ENCODE measurements at places on chromosomes 5 and 9. TPM values are rescaled to one million over a fixed set of nuclear protein-coding genes. Genes with fewer than 3 reads are reported as not detected.

DNA sequence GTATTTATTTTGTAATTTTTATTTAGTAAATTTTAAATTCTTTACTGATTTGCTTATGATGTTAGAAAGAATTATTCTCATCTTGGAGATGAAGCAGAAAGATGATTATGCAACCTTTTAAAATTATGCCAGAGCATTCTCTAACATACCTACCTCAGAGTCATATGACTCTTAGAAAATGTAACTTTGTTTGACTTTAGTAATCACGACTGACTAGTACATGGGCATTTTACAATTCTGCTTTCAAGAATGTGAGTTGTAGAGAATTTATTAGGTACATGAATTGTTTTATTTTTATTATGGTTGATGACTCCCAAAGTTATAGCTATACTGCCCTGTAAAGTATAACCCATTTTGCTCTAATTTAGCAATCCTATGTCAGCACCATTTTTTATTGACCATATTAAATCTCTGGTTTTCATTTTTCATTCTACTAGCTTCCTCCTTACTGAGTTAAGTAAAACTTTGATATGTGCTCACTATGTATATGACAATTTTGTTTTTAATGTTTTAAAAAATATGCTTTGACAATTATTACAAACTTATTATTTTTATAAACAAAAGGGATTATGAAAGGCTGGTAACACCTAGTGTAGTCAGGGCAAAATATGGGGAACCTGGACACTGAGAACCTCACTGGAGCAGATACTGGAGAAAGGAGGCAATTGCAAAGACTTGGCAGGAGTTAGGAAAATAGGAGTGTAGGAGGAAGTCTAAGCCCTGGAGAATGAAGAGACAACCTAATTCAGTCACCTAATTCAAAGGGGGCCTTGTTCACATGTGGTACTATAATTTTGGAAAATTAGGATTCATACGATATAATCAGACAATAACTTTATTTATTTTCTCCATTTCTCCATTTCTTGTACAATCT, 249.7 kb upstream of the DAB2 start:
- no peak for DNase-seq

DNA sequence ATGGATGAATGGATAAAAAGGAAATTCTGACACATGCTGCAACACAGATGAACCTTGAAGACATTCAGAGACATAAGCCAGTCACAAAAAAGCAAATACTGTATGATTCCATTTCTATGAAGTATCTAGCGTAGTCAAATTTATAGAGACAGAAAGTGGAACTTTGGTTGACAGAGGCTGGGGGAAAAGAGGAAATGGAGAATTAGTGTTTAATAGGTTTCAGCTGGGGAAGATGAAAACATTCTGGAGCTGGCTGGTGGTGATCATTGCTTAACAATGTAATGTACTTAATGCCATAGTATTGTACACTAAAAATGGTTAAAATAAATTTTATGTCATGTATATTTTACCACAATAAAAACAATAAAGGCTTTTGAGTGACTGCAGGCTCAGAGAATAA, 24.2 kb downstream of the PPIC start:
- no peak for DNase-seq

- no peak for DNase-seq
These were observed 93.9 kb downstream of the YTHDC2 start for GRCh38 chr5:113607361-113607760.

EIF4E1B gene
- not detected for total RNA-seq

DNA sequence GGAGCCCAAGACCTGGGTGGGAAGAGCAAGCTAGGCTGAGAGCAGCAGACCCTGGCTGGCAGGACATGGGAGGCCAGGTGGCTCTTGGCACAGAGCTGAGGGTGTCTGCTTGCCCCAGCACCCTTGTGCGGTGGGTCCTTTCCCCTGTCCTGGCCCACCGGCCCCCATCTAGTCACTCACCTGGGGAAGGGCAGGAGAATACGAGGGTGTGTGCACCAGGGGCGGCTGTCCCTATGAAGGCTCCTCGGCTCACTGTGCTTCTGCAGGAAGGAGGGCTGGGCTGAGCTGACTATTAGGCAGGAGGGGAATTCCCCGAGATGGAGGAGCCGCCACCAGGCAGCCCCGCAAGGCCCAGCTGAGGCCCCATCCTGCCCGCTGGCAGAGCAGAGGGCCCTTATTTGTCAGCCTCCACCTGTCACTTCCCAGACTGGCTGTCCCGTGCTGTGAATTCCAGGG, 6.1 kb upstream of the TNIP1 start:
- DNase-seq = no peak

GRCh38 chr9:114397219-114397847, 9.6 kb upstream of the AKNA start:
- no peak for DNase-seq

- no peak for DNase-seq
These were observed 36.2 kb downstream of the VAV2 start for GRCh38 chr9:133955821-133956411.

GFPT2 gene
- total RNA-seq = 136 TPM

PPP2R2B gene
- total RNA-seq = 9.5 TPM

C5 gene
- total RNA-seq = 12.2 TPM

SPTAN1 gene
- total RNA-seq = 324 TPM

ANXA2R gene
- 5.3 TPM for total RNA-seq

DNA sequence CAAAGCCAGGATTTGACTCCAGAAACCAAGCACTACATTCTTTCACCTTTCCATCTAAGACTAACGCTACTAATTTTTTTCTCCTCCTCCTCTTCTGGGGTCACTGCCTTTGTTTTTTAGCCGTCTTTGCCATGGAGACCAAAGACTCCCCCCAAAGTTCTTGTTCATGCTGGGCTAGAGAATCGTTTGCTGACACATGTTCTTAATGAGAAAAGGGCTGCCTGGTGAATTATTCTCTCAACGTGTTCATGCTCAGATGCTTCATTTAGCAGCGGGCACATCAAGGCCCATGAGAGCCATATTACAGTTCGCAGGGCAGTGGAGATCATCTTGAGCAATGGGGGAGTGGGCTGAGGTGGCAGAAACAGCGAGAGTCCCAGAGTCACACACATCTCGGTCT, 134.9 kb downstream of the SLIT3 start:
- DNase-seq = no peak

PKD2L2 gene
- not detected for total RNA-seq

DNA sequence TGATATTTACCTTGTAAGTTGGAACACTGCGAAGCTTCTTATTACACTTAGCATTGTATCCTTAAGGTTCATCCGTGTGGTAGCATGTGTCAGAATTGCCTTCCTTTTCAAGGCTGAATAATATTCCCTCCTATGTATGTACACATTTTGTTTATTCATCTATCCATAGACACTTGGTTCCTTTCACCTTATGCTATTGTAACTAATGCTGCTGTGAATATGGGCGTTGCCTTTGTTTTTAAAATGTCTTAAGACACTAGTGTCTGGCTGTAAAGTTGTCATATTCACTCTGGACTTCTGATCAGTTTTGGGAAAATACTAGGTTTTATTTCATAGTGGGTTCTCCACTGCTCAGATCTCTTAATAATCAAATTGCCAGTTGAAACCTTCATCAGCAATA, 383.3 kb upstream of the PRR16 start:
- DNase-seq = no peak

DNA sequence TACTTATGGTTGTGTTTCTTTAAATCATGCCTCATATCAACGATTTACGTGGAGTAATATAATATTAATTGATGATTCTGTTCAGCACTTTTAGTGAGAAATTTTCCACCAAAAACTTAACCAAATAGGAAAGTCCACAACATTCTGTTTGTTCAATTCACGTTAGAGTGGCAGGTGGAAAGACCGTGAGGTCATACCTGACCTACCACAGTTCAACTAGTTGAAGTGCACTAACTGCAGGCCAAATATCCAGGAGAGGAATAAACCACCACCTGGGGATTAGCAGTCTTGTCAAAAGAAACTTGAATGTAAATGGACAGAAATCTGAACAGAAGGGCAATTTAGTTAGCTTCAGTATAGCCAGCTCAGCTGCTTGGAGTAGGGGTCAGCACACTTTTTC, 577.7 kb downstream of the KIF4B start:
- DNase-seq = no peak

DNA sequence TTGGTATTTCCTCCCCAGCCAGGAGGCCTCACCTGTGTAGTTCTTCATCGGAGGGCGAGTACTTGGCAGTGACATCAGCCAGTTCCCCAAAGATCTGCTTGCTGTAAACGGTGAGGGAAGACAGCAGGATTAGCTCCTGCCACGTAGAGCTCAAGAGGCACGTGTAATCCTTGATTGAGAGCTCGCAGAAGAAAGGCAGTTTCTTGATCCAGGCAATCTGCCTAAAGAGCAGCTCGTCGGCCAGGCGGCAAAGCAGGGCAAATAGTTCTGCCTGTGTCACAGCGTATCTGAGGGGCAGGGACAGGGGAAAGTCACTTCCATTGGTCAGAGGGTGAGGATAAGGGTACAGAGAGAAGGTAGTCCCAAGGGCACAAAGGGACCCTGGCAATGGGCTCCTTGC, 28.6 kb upstream of the NR5A1 start:
- DNase-seq = no peak

GRCh38 chr5:15500325-15501001, 483 bp downstream of the FBXL7 start:
- peak; percentile 38 for DNase-seq

DNA sequence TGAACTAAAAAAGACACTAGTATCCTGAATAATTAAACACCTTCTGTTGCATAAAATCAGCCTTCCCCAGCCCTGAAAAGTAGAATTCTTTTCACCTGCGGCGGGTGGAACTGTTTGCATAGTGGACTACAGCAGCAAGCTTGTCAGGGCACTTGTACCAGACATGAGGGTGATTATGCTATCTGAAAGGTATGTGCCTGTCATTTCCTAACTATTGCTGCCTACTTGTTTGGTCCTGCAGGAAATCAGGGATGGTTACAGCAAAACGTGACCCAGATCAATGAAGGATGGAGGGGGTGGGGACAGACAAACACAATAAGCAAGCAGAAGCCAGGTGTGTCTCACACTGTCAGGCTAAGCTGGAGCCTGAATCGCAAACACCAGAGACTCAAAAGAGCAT, 385.6 kb downstream of the MLLT3 start:
- no peak for DNase-seq

EIF4EBP3 gene
- total RNA-seq = 6.0 TPM

DNA sequence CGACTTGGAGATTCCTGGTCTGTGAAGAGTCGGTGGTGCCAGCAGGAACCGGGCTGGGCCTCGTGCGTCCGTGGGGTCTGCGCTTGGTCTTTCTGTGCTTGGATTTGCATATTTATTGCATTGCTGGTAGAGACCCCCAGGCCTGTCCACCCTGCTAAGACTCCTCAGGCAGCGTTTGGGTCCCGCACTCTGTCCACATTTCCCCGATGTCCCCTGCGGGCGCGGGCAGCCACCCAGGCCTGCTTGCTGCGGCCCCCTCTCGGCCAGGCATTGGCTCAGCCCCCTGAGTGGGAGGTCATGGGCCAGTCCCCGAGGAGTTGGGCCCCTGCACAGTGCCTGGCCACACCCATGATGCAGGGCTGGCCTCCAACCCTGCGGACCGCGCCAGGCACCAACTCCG, 27.4 kb upstream of the CTNND2 start:
- DNase-seq = no peak

- no peak for DNase-seq
These were observed at the start of gene PRRT1B for GRCh38 chr9:131545003-131545785. TSS of gene PRRT1B (plus strand) at chr9:131545523. CDS start at chr9:131545616, 93 bp downstream.

DNA sequence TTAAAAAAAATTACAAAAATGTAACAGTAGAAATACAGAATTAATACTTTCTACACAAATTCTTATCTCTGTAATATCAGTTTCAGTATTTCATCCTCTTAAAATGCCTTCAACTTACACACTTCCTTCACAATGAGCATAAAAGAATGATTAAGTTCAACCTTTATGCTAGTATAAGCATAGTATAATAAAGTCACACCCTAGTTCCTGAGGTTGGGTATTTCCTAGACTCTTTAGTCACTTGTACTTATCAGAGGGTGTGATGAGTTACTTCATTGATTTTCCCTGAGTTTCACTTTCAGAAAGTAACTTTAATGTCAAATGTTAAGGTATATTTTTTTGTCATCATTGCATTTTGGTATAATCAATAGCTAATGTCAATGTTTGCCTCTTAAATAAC, 302.4 kb downstream of the PDE4D start:
- no peak for DNase-seq

IFNA21 gene
- total RNA-seq = not detected

GRCh38 chr9:98707166-98708102, 1.3 kb downstream of the GABBR2 start:
- no peak for DNase-seq

DNA sequence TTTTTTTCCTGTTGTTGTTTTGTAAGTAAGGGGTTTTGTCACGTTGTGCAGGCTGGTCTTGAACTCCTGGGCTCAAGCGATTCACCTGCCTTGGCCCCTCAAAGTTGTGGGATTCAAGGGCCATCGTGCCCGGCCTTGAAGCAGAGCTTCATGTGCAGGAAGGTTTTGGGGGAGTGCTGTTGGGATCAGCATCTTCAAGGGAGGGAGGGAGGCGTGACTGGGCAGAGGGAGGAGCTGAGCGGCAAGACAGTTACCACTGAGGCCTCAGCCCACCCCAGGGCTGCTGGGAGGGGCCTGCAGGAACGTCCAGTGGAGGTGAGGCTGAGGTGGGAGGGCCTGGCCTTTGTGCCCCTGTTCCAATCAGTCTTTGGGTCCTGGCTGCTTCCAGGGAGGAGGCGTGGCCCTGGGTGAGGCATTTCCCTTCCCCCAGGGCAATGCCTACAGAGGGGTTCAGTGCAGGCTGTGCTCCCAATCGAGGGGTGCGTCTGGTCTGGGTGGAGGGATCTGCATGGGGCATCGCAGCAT, 21.4 kb downstream of the OR2V1 start:
- DNase-seq = no peak

DNA sequence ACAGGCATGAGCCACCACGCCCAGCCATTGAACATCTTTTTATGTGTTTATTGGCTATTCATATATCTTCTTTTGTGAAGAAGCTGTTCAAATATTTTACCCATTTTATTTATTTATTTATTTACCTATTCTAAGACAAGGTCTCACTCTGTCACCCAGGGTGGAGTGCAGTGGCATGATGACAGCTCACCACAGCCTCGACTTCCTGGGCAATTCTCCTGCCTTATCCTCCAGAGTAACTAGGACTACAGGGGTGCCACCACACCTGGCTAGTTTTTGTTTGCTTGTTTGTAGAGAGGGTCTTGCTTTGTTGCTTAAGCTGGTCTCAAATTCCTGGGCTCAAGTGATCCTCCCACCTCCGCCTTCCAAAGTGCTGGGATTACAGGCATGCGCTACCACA, 33.5 kb downstream of the NAIF1 start:
- DNase-seq = no peak

GRIN1 gene
- total RNA-seq = not detected

PHF24 gene
- total RNA-seq = 0.27 TPM

GRCh38 chr5:41797662-41798061, 72.6 kb downstream of the OXCT1 start:
- no peak for DNase-seq

TRIP13 gene
- 1.6 TPM for total RNA-seq

- no peak for DNase-seq
These were observed 164.5 kb downstream of the DCP2 start for GRCh38 chr5:113140837-113141671.

- DNase-seq = no peak
These were observed 9.4 kb downstream of the PDLIM7 start for GRCh38 chr5:177487975-177488374.
